ENCODE measurements at places on chromosomes 16 and 17. TPM values are rescaled to one million over a fixed set of nuclear protein-coding genes. Genes with fewer than 3 reads are reported as not detected.
A peak's percentile ranks its signal among the peaks of the same experiment; 100 is the strongest.

The SGF29 gene
- total RNA-seq = 14.9 TPM

The FGF11 gene
- 23.8 TPM for total RNA-seq

The RNU2-1 gene
- total RNA-seq = not detected

The SAMD14 gene
- total RNA-seq = 1.6 TPM

The CRYBA1 gene
- total RNA-seq = not detected

DNA sequence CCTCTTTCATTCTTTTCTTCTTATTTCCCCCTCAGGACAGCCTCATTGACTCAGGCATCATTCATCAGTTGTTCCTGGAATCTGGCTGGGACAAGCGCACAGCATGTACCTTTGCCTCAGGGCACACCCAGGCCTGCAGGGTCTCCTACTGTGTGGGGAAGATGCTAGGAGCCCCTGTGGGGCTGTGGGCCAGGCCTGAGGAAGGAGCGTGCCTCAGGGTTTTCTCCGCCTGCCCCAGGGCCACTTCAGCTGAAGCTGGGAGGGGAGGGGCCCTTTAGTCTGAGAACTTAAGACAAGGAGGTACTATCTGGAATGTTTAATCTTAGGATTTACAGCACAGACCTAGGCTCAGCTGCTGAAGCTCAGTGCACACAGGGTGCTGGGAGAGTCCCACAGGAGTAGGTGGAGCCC is 7.9 kb downstream of the ELMO3 start:
- DNase-seq = no peak

GRCh38 chr16:3730161-3731125 is 13.1 kb upstream of the TRAP1 start:
- no peak for DNase-seq

DNA sequence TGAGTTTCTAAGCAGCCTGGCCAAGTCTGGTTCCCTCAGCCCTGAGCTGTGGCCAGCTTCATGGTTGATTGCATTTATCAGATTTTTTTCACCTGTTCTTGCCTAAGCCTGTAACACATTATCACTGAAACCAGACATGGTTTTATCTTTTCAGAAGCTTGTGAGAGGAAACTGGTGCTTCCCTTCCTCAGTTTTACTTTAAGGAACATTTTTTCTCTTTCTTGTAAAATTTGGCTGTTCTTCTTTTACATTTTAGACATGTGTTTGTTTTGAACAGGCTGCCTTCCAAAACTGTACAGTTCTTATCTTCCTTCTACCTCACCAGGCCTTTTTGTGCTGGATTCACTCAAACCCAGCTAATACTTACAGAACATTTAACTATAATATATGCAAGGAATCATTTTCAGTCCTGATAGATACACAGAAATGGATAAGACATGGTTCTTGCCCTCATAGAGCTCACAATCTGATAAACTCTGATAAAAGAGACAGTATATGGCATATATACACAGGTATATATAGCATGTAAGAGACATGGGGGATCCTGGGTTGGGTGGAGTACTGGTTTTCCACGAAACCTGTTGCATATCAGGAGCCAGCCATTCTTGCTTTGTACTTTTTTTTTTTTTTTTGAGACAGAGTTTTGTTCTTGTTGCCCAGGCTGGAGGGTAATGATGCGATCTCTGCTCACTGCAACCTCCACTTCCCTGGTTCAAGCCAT is 44.5 kb downstream of the ZNRF1 start:
- DNase-seq = no peak

DNA sequence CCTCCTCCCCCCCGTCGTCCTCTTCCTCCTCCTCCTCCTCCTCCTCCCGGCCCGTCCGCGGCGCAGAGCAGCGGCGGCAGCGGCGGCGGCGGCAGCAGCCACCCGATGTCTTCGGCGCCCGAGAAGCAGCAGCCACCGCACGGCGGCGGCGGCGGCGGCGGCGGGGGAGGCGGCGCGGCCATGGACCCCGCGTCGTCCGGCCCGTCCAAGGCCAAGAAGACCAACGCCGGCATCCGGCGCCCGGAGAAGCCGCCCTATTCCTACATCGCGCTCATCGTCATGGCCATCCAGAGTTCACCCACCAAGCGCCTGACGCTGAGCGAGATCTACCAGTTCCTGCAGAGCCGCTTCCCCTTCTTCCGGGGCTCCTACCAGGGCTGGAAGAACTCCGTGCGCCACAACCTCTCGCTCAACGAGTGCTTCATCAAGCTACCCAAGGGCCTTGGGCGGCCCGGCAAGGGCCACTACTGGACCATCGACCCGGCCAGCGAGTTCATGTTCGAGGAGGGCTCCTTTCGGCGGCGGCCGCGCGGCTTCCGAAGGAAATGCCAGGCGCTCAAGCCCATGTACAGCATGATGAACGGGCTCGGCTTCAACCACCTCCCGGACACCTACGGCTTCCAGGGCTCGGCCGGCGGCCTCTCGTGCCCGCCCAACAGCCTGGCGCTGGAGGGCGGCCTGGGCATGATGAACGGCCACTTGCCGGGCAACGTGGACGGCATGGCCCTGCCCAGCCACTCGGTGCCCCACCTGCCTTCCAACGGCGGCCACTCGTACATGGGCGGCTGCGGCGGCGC is at the start of gene FOXF1:
FOXF1 (plus strand) TSS at position 63 of the 797 bp plus-strand sequence; CDS start at position 106, 43 bp downstream.
- no peak for DNase-seq

DNA sequence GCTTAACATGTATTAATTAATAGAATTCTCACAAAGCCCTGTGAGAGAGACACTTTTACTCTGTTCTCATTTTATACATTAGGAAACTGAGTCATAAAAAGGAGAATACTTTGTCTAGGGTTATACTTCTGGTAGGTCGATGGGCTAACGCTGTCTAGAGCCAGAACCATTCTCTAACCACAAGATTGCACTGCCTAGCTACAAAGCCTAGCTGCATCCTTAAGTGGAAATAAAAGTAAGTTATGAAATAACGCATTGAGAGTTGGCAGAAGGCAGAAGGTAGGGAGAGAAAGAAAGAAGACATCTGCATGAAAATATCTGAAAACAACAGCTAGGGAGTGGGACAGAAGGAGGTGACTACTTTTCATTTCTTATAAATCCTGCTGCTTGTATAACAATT is 33.2 kb downstream of the IRX6 start:
- DNase-seq = no peak

DNA sequence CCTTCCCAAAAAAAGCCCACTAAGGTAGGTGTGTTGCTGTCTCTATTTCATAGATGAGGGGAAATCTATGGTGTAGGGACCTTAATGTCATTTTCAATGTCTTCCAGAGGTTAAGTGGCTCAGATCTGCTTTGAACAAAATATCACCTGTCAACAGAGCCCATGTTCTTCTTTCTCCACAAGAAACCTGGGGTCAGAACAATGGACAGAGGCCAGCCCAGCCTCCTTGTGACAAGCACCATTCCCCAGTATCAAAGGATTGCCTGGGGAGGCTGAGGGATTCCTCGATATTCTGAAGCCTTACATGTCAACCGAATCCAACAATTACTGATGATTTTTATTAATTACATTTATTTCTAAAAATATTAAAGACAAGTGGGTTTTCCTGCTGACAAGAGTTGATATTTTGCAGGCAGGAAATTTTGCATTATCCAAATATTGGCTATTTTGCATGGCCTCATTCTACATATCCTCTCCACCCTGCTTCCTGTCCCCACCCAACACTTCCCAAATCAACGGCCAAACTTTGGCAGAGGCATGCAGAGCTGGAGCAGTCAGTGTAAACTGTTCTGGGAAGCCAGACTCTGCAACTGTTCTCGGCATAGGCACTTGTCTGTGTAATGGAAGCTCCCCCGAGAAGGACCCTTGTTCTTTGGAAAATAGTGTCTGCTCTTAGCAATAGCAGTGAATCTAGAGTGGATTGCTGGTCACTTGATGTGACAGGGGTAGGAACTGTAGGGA is 281.5 kb downstream of the HS3ST3A1 start:
- DNase-seq = no peak

DNA sequence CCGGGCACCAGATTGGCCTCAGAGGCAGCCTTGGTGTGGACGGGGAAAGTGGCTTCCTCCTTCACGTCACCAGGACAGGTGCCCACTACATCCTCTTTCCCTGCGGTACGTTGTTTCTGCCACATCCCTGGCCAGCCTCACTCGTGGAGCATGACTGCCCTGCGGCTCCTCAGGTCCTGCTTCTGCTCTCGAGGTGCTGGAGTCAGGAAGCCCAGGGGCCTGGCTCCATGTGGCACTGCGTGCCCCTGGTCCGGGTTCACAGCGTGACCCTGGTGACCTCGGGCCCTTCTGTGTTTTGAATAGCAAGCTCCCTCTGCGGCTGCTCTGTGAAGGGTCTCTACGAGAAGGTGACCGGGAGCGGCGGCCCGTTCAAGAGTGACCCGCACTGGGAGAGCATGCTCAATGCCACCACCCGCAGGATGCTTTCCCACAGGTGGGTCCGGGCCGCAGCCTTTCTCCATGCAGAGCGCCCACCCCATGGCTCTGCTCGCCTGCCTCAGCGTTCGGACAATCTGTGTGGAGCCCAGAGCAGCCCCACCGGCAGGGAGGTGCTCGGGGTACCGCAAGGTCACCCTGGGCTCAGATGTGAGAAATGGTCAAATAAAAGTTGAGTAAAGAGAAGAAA is 13.5 kb downstream of the RGS11 start:
- DNase-seq = no peak

- DNase-seq = no peak
Observed at GRCh38 chr17:45703806-45704205, 80.3 kb upstream of the CRHR1 start.

DNA sequence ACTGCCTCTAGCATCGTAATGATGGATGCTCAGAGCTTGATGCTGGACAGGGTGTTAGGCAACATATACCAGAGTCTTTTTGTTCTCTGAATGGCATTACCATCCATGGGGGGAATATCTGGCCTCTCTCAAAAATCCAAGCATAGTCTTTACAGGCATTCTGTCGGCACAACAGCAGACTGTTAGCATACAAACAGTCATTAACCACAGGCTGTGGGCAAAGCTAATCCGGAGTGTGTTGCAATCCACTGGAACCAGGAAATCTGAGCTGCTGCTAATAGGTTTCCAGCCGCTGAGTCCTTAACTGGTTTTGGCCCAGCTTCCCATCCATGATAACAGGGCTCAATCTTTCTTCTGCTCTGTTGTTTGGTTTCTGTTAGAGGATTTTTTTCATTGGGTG is 371.9 kb downstream of the HS3ST3B1 start:
- peak; percentile 83 for DNase-seq

All from LHCN-M2 (cell line).